ENCODE measurements at places on chromosomes 7 and 10.
A peak's percentile ranks its signal among the peaks of the same experiment; 100 is the strongest.

GRCh38 chr7:157280216-157280841 lies 56.5 kb upstream of the DNAJB6 start:
- no peak for DNase-seq

GRCh38 chr7:94160719-94161435 lies 156.7 kb upstream of the BET1 start:
- DNase-seq, result no peak

DNA sequence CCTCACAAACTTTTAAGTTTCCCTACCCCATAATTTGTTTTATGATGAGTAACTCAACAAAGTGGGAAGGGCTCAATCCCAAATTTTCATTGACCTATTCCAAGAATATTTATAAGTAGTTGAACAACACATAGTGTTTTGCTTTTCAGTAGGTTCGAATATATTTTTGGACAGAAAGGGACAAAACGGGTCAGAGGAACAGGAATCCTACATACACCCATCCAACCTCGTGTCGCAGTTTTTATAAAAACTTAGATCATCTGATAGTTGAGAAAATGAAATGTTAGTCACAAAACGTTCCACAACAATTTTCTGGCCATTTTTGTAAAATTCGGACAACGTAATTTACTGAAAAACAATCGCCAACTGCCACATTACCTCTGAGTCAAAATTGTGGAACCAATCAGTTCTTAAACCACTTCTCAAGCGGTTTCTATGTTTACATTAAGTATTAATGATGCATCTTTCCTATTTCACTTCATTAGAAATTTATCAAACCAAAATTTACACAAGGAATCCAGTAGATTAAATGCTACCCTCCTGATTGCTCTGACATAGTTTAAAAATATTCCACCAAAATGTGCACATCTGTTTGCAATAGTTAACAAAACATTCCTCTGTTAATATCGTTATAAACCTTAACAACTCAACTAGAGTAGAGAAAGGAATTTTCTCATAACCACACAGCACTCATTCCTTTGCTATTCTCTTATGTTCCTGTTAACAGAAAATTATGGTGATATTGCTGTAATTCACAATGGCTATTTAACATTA lies 6.3 kb downstream of the WNT16 start:
- no peak for DNase-seq

GRCh38 chr10:116849248-116850057 lies at the start of gene ENO4:
TSS of gene ENO4 (plus strand) at chr10:116849499. CDS start at chr10:116849567, 68 bp downstream.
- peak; percentile 94 for DNase-seq

DNA sequence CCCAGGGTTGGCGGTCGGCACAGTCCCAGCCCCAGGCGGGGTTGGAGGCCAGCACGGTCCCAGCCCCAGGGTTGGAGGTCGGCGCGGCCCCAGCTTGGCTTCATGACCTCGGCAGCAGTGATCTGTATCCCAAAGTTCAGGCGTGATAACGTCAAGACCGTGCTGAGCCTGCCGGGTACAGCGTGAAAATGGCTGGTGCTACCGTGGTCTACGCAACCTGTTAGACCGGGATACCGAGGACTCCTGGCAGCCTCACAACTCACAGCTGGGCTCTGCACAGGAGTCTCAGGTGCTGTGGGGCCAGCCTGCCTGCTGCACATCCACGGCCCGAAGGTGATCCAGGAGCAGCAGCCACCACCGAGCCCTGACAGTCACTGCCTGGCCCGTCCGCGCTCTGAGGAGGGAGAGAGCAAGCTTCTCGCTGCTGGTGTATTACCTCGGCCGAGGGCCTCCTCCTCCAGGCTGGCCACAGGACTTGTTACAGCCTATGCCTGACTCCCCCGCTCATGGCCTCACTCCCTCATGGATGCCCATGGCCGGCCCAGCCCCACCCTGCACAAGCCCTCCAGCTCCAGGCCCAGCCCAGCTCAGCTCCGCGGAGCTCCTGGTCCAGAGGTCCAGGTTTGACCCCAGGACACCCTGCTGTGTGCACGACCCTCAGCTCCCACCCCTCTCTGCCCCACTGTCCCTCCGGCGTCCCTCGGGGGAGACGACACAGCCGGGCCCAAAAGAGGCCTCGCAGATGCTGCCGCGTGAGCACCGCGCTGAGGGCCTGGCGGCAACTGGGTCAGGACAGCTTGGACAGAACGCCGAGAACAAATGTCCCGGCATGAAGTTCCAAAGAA lies 156.0 kb downstream of the ELFN1 start:
- DNase-seq, result no peak

DNA sequence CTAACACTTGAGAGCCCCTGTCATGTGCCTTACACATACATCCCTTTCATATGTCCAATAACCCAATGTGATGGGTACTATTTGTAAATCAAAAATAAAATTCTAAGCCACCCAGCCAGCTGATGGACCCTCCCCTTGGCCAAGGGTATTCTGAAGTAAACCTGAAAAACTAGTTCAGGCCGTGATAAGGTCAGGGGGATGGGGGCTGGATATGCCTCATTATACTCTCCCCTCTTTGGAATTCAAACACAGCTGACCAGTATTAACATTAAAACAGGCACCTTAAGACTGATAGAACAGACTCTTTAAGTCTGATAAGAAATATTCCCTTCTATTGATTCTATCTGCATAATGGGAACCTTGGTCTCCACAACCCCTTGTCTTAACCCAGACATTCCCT lies 51.9 kb downstream of the SLC16A9 start:
- DNase-seq, result no peak

DNA sequence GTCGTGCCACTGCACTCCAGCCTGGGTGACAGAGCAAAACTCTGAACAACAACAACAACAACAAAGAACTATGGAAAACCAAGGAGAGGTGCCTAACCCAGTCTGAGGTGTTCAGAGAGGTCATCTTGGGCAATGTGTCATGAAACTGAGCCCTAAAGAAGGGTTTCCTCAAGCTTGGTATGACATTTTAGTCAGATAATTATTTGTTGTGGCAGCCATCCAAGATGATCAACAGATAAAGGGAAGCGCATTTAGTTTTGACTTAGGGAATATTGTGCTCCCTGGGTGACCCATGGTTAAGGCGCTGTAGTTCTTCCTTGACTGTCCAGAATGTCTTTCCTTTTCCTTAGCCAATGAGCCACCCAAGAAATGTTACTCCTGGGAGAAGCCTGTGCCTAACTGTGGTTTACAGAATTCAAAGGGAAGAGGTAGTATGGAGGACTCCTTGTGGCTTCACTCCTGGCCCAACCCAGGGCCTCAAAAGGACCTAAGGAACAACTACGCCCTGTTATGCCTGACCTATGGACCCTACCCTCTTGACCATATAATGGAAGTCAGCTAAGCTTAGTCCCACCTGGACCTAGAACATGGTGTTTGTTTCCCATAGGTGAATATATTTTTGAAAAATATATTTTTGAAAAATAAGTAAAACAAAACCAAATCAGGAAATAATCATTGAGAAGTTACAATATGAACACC lies 42.4 kb downstream of the TPST1 start:
- peak; percentile 15 for DNase-seq

DNA sequence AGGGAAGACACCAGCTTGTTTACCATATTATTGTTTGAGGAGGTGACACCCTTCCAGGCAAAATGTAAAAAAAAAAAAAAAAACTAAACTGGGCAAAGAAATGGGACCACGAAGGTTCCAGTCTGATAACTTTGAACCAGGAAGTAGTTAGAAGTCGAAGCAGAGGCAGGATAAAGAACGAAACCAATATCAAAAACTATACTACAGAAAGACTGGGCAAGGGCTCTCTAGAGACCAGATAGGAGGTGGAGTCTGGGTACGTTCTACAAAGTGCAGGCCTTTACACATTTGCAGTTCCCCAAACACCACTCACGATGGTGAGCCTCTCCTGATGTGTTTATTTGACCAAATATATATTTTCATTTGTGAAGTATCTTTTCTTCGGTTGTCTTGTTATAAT lies 125.7 kb upstream of the CDK1 start:
- DNase-seq, result no peak

- DNase-seq, result no peak
These were observed 31.2 kb downstream of the CFAP69 start for GRCh38 chr7:90276033-90276728.

DNA sequence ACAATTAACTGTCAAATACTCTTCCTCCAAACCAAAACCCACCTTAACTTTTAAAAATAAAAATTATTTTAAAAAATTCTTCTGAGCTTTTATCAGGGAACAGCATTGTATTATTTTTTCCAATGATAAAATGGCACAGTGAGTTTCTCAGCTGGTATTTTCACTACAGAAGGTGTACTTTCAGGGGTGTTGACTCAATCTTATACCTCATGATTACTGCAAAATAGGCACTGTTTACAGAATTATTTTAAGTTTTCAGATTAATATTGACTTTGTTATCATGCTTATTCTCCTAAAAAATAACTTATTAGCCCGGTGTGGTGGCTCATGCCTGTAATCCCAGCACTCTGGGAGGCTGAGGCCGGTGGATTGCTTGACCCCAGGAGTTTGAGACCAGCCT lies 24.3 kb downstream of the RHEB start:
- no peak for DNase-seq

- peak; percentile 25 for DNase-seq
These were observed 97.6 kb upstream of the ZNF438 start for GRCh38 chr10:31129271-31129670.

DNA sequence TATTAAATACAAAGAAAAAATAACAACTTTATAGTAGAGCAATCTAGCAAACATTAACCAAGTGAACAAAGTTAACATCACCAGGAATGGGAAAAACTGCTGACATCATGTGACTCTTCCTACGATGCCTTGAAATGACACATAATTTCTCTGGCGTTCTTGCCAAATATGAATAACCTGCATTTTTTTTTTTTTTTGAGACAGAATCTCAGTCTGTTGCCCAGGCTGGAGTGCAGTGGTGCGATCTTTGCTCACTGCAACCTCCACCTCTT lies 126.5 kb upstream of the VKORC1L1 start:
- DNase-seq, result peak; percentile 48

DNA sequence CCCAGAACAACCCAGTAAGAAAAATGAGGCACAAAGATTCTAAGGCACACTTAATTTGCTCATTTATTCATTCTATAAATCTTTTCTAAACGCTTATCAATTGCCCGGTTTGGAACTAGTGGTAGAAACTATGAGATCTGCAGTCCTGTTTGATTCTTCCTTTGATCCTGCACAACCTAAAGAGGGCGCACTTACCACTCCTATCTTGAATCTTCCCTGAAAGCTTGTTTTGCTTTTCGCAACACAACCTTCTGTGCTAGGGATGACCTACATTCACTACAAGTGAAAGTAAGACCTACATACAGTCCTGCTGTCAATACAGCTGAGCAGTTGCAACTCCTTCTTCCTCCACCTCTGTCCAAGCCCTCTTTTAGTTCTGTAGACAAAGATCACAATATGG lies 12.6 kb upstream of the ARL4A start:
- DNase-seq, result peak; percentile 83

GRCh38 chr7:133561396-133561795 lies 308.5 kb downstream of the EXOC4 start:
- no peak for DNase-seq

- no peak for DNase-seq
These were observed 25.1 kb downstream of the PUS7 start for GRCh38 chr7:105497016-105497415.

GRCh38 chr7:145951566-145951965 lies 165.0 kb upstream of the CNTNAP2 start:
- DNase-seq, result no peak

DNA sequence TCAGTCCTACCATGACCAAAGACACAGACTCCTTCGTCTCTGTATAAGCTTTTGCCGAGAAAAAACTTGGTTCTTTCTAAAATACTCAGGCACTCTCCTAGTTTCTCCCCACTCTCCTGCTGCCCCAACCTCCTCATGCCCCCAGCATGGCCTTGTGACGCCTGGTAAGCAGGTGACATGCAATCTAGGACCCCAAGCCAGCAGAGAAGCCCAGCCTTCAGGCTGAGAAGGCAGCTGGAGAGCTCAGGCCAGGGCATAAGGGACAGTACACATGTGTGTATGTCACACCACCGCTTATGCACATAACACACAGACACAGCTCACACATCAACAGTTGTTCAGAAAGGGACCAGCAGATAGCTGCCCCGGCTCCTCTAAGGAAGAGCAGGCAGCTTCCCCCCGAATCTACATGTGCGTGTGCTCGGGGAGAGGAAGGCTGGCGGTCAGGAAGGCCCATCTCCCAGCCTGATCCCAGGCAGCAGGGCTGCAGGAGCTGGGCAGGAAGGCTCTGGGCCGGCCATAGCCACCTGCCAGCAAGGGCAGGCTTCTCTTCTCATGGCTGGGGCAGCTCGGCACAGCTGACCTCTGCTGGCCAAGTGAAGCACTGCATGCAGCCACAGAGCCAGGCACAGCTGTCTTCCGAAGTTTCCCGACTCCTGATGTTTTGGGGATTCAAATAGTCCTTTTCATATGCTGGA lies 8.5 kb downstream of the DDX56 start:
- peak; percentile 85 for DNase-seq

DNA sequence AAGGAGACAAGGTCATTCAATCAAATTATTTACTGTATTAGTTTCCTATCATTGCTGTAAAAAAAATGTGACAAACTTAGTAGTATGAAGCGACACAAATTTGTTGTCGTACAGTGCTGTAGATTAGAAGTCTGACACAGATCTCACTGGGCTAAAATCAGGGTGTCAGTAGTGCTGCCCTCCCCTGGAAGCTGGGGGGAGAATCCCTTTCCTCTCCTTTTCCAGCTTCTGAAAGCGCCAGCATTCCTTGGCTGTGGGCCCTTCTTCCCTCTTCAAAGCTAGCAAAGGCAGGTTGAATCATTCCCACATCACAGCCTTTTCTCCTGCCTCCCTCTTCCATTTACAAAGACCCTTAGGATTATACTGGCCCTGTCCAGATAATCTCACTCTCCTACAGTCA lies 28.0 kb downstream of the VPS41 start:
- no peak for DNase-seq

DNA sequence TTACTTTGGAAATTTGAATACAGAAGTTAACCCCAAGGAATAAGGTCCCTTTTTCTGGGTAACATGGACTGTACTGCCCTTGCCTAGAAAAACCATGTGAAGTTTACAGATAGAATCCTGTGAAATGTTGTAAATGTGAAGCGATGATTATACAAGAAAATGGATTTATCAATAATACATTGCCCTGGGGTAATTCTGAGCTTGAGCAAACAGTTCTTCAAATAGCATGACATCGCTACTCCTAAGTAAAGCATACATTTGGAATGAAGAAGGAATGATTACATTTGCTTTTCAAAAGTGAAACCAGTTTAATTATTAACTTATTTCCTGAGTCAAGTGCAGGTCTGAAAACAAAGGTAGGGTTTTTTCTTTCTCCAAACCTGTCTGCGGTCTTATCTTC lies 43.3 kb upstream of the FZD8 start:
- peak; percentile 78 for DNase-seq

GRCh38 chr7:122864016-122864415 lies 22.2 kb downstream of the CADPS2 start:
- no peak for DNase-seq

All from DMS53 (cell line).